ENCODE measurements at places on chromosomes 6 and 20.
A peak's percentile ranks its signal among the peaks of the same experiment; 100 is the strongest.

DNA sequence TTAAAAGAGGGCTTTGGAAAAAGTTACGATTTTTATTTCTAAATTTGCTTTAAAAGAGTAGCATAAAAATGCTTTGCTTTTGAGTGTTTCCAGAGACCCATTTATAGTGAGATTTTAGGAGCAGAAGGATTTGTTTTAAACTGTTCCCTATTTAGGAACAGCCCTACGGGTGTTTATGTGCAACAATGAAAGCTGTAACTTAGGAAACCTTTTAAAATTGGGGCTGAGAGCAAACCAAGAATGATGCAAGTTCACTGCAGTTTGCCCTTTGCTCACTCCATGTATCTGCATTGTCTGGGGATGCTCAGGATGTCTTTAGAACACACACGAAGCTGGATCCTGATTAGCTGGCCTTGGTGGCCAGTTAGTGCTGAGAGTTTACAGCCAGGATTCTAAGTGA lies 40.9 kb downstream of the GHRH start:
- DNase-seq = no peak

DNA sequence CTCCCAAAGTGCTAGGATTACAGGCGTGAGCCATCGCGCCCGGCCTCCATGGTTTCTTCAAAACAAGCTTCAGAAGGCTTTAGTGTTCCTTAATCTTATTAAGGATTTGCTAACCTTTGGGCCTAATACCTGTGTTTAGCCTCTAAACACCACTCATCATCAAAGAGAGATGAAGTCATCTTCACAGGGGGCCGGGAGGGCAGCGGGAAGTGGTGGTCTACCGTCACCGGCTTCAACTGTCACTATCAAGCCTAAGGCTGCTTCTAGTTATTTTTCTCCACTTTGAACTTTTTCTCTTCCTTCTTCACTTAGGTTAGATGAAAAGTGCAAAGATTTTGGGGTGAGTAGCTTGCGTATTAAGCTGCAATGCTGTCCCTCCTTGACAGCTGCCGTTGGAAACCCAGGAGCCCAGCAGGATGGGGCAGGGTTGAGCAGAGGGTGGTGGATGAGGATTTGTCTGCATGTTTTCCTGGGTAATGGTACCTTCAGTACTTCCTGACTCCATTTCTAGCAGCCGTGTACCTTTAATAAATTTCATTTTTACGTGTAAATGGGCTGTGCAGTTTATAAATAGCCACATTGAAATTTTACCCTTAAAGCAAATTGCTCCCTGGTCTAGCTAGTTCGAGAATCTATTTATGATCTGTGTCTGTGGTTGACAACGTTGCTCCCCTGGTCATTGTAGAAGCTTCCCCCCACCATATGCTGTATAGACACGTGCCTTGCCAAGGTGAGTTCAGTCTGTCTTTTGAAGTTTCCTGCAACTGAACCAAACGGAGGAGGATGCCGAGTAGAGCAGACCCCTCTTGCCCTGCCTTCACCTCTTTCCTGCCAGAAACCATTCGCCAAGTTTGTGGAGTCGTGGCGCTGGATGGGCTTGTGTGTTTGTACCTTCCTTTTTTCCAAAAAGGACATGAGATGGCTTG lies 64.8 kb downstream of the SYNJ2 start:
- DNase-seq = no peak

- DNase-seq = no peak
These were observed 14.3 kb upstream of the VSTM2L start for GRCh38 chr20:37888641-37889040.

DNA sequence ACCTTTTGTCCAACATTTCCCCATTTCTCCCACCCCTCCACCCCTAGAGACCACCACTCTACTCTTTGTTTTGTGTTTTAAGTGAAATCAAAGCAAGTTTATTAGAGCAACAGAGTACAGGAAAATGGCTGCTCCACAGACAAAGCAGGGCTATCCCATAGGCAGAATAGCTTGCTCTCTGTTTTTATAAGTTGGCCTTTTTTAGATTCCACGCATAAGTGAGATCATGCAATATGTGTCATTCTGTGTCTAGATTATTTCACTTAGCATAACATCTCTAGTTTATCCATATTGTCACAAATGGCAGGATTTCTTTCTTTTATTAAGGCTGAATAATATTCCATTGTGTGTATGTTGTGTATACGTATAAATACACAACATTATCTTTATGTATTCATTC lies 30.1 kb upstream of the SMLR1 start:
- no peak for DNase-seq

- no peak for DNase-seq
These were observed 83.0 kb downstream of the SNX5 start for GRCh38 chr20:17885544-17885943.

- DNase-seq = peak; percentile 90
These were observed 180.6 kb upstream of the CCN2 start for GRCh38 chr6:132131758-132132157.

- peak; percentile 56 for DNase-seq
These were observed 49.5 kb downstream of the TOX2 start for GRCh38 chr20:43963872-43964791.

- no peak for DNase-seq
These were observed 118.6 kb upstream of the PTPN1 start for GRCh38 chr20:50391444-50392137.

Measured in PC-3 (cell line).